NCI-H345 (cell line): ENCODE measurements at places on chromosomes 2 and 18.

GRCh38 chr2:23445450-23445868, 60.5 kb downstream of the KLHL29 start:
- no peak for DNase-seq

DNA sequence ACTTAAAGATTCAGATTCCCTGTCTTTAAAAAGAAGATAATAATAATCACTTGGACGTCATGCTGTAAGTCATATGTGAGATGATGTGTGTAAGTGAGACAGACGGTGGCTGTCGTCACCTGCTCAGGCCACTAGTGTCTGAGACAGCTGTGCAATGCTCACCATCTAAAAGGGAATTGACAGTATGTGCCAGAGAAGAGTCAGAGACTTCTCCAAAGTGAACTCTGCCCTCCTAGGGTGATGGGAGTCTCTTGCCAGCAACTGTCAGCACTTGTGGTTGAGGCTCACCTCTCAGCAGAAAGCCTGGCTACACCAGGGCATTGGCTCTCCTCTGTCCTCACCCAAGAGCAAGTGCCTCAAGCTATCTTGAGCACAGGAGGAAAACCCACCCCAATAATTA, 131.6 kb upstream of the DNAJC10 start:
- DNase-seq = no peak

DNA sequence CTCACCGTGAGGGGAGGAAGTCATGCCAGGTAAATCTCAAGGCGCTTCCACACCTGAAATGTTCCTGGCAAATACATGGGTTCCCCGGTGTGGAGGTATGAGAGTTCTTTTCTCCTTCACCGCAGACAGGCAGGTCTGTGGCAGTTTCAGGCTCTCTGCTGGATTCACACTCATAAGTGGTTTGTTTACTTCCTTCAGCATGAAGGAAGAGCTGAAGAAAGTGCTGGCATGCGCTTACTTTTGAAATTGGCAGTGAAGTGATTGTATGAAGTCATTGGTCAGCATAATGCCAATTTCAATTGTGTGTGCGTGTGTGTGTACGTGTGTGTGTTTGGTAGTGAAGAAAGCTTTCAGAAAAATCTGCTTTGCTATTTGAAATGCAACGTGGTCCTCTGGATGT, 43.4 kb downstream of the RNF144A start:
- no peak for DNase-seq

GRCh38 chr2:8623576-8623957, 58.3 kb upstream of the ID2 start:
- DNase-seq = no peak

- DNase-seq = no peak
These were observed 254.3 kb downstream of the CAMKMT start for GRCh38 chr2:44615950-44616518.

- no peak for DNase-seq
These were observed 11.2 kb downstream of the COPS8 start for GRCh38 chr2:237096911-237097310.

DNA sequence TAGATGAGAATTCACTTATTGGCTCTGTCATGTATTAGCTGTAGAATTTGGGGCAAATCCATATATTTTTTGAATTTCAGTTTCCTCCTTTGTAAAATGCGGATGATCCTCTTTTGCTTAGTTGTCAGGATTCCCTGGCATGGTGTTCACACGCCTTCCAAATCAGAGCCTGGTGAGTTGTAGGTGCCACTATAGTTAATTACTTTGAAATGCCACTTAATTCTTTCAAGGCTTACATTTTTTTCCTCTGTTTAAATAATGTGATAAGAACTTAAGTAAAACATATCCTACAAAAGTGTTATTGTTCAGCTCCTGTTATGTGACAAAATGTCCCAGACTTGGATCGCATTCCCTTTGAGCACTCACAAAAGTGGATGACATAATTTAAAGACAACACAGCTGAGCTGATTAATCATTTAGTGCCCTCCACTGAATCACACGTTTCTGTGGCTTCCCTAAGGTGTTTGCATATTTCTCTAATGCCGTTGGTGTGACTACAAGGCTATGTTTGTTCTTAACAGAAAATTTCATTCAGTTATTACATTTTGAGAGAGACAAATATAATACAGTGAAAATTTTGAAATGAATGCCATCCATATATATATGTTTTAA, 471.2 kb upstream of the CHST9 start:
- no peak for DNase-seq

- DNase-seq = no peak
These were observed 286.4 kb upstream of the MMADHC start for GRCh38 chr2:149873936-149874335.

GRCh38 chr18:49142216-49142615, 191.5 kb upstream of the SMAD7 start:
- no peak for DNase-seq

DNA sequence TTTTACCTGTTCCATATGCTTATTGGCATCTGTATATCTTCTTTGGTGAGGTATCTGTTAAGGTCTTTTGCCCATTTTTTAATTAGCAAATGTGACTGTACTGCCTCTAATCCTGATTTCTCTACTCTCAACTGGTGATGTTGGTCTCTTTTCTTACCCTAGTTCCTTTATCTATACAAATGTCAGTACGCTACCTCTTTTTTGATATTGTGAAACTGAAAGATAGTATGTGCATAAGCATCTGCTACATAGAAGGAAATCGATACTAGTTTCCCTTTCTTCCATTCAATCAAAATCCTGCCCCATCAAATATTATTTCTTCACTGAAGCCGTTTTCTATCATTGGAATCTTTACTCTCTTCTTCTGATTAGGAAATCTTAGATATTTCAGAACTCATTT, 194.9 kb upstream of the SPOPL start:
- DNase-seq = no peak

- no peak for DNase-seq
These were observed 5.3 kb downstream of the COL3A1 start for GRCh38 chr2:188979187-188980114.

DNA sequence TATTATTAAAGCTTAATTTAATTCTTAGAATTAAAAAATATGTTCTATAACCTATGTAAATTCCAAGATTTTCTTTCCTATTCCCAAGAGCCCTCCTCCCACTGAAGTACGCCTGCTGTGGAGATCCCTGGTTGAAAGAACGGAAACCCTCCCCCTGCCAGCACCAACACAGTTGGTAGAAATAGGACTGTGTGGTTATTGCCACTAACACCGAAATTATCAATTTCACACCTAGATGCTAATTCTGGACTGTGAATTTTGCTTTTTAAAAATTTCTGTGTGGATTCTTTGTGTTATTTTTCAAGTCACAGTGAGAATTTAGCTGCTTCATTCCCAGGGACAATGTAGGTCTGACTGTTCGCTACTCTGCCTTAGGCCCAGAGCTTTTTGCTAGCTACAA, 305.8 kb upstream of the HNMT start:
- DNase-seq = no peak

GRCh38 chr18:13364721-13365205, 146.2 kb downstream of the LDLRAD4 start:
- no peak for DNase-seq

- DNase-seq = no peak
These were observed 64.7 kb upstream of the MAPRE2 start for GRCh38 chr18:34976534-34976898.

DNA sequence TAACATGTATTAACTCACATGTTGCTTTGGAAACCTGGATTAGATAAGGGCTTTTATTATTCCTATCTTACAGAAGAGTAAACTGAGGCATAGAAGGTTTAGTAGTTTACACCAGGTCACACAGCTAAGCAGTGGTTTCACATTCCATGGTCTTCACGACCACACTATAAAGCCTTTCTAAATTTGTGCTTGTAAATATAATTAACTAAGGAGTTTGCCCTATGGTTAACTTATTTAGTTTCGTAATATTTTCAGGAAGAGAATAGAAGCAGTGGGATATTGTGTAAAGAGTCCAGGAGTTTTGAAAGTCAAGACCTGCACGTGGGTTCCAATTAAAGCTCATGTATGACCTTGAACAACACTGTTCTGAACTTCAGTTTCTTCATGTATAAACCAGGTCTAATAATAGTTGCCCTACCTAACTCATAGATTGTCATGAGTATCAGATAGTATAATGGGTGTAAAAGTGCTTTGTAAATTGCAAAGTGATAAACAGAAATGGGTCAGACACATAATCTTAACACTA, 19.5 kb upstream of the SOS1 start:
- DNase-seq = no peak
